ENCODE measurements at places on chromosomes 12 and 14.

DNA sequence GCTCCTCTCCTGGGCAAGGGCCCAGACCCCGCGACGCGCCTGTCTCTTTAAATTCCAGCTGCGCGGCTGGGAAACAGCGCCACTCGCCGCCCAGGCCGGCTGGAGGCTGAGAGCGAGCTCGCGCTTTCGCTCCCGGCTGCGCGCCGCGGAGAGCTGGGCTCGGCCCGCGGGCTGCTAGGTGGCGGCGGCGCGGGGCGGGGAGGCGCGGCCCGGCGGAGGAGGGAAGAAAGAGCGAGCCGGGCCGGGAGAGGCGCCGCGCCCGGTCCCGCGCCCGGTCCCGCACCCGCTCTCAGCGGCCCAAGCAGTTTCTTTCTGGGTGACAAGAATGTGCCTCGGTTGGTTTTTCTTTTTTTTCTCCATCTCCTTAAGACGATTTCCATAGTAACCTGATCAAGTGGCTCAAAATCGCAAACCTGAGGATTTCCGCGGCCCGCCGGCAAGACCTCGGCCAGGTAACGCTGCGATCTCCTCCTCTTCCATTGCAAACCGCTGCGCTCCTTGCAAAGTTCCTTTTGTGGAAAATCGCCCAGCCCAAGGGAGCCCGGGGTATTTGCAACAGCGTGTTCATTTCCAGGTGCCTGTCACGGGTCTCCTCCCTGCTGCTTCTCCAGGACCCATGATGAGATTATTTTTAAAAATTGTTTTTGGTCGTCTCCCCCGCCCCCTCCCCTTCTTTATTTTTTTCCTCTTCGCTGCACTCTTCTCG lies 259.5 kb upstream of the E2F7 start:
- no peak for DNase-seq

GRCh38 chr12:6049992-6050391 lies 74.5 kb downstream of the VWF start:
- no peak for DNase-seq

DNA sequence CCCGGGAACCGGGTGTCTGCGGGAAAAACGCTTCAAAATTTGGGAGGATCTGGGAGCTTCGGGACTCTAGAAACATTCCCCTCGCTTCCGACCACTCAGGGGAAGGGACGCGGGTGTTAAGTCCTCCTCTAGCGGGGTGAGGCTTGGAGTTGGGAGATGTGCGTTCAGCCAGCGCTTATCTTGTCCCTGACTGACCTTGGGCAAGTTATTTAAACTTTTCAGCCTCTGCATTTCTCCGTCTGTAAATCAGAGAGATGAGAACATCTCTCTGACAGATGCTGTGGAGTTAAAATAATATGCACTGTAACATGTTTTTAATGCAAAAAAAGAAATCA lies 76.9 kb upstream of the ANO4 start:
- DNase-seq, result no peak

- DNase-seq, result no peak
Measured at GRCh38 chr14:58541633-58542022, 96.1 kb upstream of the DACT1 start.

GRCh38 chr14:70597731-70598130 lies 2.7 kb downstream of the MED6 start:
- DNase-seq, result no peak

GRCh38 chr12:18250313-18250916 lies 10.9 kb upstream of the PIK3C2G start:
- peak; percentile 47 for DNase-seq

- no peak for DNase-seq
Measured at GRCh38 chr14:20675669-20676068, 8.7 kb upstream of the RNASE4 start.

- no peak for DNase-seq
Measured at GRCh38 chr12:65537978-65538377, 259.5 kb downstream of the MSRB3 start.

- DNase-seq, result no peak
Measured at GRCh38 chr12:74227846-74228545, 309.6 kb upstream of the ATXN7L3B start.

DNA sequence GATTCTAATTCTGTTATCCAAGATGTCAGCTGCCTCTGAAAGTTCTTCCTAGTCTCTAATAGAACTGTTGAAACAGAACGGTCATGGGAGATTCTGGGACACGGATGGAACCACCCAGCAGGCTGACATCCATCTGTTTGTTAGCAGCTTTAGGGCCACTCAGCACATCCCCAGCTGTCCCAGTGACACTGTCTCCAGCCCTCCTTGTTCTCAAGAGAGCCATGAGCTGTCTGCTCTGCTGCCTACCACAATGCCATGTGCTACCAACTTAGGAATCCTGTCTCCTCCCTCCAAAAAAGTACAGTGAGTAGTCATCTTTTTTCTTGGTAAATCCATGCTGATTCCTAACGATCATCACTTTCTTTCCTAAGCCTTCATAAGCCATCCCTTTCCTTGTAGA lies 130.5 kb downstream of the ZFP36L1 start:
- DNase-seq, result no peak

DNA sequence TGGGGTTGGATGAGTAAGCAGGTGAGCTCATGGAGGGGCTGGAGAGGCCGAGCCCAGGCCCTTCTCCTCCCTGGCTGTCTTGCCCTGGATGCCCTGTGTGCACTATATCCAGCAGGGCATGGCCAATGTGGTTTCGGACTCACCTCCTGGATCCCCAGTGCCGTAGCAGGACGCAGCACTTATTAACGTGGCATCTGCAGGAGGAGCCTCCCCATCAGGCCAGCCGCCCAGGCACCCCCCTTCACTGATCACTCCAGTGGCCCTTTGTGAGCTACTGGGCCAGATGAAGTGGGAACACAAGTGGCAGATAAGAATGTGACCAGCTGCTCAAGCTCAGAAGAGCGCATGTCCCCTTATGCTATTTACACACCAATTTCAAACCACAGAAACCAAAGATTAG lies 43.1 kb upstream of the DICER1 start:
- no peak for DNase-seq

DNA sequence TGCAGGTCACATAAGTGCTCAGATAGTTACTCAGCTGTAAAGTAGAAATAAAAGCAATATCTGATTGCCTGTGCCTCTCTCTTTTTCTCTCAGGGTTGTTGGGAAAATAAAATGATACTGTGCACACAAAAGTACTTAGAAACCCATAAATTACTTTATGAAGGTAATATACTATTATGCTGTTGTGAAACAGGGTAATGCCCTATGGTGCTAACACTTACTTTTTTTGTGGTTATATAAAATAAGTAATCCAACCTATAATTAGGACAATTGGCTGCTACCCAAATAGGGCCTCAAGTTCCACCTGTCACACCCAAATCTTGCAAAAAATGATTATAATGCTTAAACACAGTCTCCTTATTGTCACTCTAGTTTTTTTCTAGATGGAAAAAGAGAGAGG lies 50.6 kb downstream of the DAAM1 start:
- DNase-seq, result no peak

DNA sequence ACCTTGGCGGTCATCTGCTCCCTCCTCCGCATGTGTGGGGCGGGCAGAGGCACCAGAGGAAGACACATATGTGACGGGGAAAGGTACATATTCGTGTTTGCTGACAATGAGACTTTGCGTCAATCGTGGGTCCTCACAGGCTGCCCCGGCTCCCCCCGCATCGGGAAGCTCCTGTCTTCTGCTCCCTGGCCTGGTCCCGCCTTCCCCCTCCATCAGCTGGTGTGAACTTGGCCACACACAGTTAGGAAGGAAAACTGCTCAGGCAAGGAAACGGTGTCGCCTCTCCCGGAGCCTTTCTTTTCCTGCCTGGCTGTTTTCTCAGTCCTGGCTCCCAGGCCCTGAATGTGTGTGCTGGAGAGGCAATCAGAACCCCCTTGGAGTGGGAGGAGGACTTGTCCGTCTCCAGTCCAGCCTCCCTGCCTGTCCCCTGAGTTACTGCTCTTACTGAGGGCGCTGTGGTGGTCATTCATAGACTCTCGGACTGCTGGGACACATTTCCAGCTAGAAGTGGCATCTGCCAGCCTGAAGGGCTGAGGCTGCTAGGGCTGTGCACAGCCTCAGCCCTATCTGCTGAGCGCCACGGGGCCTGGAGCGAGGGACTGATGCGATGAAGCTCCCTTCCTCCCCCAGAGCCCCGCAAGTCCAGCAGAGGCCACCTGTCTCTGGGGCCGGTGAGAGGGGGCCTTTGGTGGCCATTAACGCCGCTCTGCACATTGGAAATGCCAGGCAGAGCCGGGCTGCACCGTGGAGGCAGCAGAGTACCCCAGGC lies 44.2 kb upstream of the TSPAN9 start:
- DNase-seq, result no peak

DNA sequence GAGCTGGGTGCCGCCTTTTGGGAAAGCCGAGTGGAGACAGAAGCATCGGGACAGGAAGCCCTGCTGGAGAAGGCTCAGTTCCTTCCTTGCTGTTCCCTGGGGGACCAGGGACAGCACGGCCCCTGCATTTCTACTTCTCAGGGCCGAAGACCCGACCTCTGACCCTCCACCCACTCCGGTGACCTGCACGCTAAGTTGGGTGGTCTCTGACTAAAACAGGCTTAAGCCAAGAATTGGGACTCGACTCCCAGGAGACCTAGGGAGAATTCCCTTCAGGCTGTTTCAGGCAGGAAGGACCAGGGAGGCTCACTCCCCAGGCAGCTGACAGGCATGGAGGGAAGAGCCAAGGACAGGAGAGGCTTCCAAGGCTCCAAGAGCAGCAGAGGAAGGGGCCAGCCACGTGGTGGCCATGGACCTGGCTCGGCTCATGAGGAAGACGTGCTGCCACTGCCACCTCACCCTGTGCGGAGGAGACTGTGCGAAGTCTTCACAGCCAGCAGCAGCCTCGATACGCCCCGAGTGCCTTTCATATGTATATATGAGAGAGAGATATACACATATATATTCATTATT lies 43.9 kb downstream of the DCAF4 start:
- no peak for DNase-seq

DNA sequence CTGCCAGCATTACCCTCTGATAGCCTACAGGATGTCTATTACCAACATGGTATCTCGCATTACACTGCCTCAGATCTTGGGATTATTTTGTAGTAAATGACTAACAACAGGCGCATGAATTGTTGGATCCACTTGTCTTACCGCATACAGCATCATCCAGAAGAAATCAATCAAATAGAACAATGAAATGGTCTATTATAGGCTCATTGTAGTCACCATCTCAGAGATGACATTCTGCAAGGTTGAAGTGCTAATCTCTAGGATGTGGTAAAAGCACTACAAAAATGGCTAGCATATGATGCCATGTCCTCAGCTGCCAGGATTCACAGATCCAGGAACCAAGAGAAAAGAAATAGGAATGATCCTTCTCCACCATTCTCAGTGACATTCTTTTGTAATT lies 52.0 kb downstream of the WASHC3 start:
- DNase-seq, result no peak

DNA sequence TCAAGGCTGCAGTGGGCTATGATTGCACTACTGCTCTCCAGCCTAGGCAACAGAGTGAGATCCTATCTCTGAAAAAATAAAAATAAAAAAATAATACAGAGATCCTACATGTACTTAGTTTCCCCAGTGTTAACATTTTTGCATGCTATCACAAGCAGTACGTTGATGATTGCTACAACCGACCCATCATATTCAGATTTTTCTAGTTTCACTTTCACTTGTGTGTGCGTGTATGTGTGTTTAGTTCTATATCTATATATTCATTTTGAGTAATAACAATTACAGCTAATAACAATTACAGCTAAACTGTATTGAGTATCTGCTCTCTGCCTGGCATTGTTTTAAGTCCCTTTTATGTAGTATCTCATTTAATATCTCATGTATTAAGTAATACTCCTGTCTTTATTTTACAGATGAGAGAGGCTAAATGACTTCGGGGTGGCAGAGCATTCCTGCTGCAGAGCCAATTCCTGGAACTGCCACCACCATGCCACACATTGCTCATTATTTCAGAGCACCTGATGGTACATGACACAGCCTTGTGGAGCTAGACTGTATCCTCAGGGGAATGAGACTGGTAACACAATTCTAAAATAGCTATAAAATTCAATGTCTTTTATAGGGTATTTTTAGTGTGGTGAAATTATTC lies 153.1 kb downstream of the BCAT1 start:
- no peak for DNase-seq

DNA sequence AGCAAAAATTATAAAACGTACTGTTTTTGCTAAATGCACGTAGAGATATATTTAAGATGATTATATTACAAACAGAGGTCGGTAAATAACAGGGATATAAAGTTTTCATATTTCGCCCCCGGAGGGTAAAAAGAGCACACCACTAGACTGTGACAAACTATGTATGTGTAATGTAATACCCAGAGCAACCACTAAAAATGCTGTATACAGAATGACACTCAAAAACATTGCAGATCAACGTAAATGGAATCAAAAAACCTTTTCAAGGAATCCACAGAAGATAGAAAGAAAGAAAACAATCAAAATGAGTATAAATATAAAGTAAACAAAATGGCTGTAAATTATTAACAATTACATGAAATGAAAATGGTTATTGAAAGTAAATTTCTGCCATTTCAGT lies 37.6 kb upstream of the PRB4 start:
- DNase-seq, result no peak

DNA sequence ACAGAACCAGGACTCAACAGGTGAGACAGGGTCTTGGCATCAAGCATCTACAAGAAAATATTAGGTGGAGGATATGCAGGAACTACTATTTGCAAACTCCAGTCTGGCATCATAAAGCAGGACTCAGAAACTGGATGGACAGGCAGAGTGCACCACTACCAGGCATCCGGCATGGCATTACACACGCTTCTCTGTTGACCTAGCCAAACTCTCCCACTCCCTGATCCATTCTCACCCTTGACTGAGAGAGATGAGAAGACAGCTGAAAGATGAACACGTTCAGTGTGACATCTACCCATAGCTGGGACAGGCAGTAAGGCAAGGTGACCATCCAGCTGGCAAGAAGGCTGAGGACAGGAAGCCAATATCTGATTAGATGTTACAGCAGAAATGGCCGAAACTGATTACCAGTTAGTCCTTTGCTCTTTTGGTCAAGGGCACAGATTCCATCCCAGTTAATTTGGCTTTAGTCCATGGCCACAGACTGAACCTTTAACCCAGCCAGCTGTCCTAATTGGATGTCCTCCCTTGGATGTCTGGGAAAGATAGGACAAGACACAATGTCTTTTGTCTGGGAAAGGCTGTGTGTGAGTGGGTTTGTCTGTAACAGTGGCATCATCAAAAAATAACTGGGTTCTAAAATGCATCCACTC lies 71.6 kb downstream of the BBS10 start:
- no peak for DNase-seq

DNA sequence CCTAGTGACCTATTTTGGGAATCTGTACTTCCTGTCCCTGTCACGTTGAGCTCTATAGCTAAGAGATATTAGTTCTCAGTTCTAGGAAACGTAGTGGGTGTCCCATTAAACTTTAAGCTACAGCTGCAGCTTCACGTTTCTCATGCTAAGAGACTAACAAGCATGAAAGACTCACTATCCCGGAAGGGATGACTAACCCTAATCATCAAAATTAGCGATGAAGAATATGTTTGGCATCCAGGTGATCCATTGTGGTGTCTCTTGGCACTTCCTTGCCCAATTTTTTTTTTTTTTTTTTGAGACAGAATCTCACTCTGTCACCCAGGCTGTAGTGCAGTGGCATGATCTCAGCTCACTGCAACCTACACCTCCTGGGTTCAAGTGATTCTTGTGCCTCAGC lies 11.0 kb upstream of the LALBA start:
- no peak for DNase-seq

Data from fibroblast of skin of left biceps (primary cell).